ENCODE measurements at places on chromosomes 2 and 18.

- no peak for DNase-seq
Measured at GRCh38 chr2:191250400-191250799, 5.2 kb downstream of the MYO1B start.

DNA sequence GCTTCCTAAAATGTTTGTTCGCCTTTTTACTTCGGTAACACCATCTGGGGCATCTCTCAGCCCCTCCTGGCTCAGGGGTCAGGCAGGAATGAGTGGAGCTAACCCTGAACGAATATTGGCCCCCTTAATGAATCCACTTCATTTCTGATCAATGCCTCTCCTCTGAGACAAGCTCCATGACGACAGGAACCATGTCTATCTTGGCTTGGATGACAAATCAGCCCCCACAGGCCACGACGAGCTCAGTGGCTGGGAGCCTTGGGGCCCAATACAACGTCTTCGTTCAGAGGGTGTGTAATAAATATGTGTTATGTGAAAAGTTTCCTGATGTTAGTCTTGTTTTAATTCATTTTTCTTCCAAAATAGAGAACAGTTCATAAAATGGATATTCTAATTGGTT, 133.0 kb downstream of the COL6A3 start:
- DNase-seq, result no peak

DNA sequence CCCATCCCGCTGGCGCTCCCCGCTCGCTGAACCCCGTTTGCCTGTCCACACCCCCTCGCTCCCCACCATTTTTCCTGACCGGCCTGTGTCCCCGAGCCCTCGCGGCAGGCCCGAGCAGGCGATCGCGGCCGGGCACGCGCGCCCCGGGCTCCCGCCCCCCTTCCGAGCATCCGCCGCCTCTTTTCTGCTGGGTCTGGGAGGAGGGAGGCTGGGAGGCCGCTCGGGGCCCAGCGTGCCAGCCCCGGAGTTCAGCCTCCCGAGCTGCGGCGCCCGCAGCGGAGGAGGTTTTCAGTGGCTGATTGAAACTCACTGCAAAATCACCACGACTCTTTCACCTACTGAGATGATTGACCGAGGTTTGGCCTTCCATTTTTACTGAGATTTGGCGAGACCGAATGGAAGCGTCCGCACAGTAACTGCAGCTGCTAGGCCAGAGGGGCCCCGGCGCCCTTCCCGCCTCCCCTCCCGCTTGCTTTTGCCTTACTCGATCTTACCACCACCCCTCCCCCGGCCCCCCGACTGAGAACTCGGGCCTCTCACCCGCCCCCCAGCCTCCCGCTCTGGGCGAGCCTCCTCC, 4.8 kb downstream of the SOX11 start:
- DNase-seq, result no peak

DNA sequence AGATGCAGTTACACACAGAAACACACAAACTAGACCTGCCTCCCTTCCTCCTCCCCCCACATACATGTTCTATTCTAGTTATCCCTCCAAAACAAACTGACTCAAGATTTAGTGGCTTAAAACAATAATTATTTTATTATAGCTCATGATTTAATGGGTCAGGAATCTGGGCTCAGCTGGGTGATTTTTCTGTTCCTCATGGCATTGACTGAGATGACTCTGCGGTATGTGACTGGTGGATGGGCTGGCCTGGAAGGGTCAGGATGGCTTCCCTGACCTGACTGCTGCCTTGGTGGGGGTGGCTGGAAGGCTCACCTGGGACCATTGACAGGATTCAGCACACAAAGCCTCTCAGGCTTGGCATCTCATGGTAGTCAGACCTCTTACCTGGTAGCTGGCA, 33.7 kb upstream of the NTSR2 start:
- DNase-seq, result no peak

DNA sequence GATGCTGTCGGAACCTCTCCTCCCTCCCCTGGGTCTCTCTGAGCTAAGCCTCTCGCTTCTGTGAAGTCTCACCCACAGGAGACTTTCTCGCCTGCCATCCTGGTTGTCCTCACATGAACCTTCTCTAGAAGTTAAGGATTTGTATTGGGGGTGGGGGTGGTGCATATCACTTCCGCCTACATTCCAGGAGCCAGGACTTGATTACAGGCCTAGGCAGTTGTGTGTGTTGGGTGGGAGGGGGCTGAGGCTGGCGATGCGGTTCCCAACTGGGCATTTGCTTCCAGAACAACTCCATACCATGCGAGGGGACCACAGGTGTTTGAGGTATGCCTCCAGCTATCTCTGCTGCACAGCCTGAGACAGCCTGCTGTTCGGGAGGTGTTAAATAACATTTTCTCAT, 56.8 kb upstream of the MGAT4A start:
- DNase-seq, result no peak
